CD4-positive, CD25-positive, alpha-beta regulatory T cell (primary cell): ENCODE measurements at places on chromosomes 2 and 18. TPM values are rescaled to one million over a fixed set of nuclear protein-coding genes. Genes with fewer than 3 reads are reported as not detected.

DNA sequence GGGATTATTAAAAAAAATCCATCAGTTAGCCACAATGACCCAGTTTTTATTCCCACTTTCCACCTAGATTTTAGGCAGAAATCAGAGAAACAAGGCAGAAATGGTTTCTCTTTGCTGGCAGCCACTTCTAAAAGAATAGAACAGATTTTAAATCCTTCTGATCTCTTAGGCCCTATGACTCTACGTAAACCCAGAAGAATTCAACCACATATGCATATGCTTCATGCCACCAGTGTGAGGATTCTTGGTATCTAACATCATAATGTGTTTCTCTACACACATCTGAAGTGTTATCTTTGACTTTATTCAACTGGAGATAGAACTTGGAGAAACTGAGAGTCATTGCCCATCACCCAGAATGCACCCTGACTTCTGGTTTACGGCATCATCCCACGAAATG, 128.7 kb upstream of the TANK start:
- H3K27ac ChIP-seq = no peak overlapping the region
- no peaks in the 10 kb centered on the region for H3K36me3 ChIP-seq
- H3K27me3 ChIP-seq = no peaks in the 10 kb centered on the region

- DNase-seq = no peak
- H3K4me1 ChIP-seq = peaks cover 25% of the 10 kb centered on the region
- H3K4me3 ChIP-seq = no peak overlapping the region
- H3K27ac ChIP-seq = no peak overlapping the region
Observed at GRCh38 chr2:148521181-148521580, 123.4 kb upstream of the EPC2 start.

GRCh38 chr2:32931519-32931918, 15.2 kb upstream of the LTBP1 start:
- H3K36me3 ChIP-seq = no peaks in the 10 kb centered on the region
- DNase-seq = no peak
- H3K27me3 ChIP-seq = no peaks in the 10 kb centered on the region
- H3K27ac ChIP-seq = no peak overlapping the region

GRCh38 chr2:15975261-15975600, 34.9 kb downstream of the MYCN start:
- H3K4me3 ChIP-seq = no peak overlapping the region
- no peaks in the 10 kb centered on the region for H3K4me1 ChIP-seq
- H3K27me3 ChIP-seq = no peaks in the 10 kb centered on the region
- no peaks in the 10 kb centered on the region for H3K36me3 ChIP-seq
- no peak for DNase-seq

DNA sequence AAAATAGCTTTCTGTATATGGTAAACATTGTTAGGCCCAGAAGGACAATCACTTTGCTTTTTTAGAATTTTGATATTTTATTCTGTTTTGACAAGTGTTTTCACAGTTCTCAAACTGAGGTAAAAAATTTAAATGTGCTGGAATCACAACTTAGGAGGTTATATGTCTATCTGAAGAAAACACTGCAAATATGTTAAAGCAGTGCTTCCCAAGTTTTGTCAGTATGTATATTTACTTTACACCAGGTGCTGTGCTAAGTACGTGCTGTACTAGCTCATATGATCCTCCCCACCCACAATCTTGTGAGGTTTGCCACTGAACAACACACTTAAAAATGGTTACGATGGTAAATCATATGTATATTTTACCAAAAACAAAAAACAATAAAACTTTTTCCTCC, 124.2 kb downstream of the CABYR start:
- H3K27me3 ChIP-seq = peaks cover 6% of the 10 kb centered on the region
- H3K4me3 ChIP-seq = no peak overlapping the region
- H3K27ac ChIP-seq = no peak overlapping the region
- H3K4me1 ChIP-seq = no peaks in the 10 kb centered on the region
- H3K36me3 ChIP-seq = no peaks in the 10 kb centered on the region

DNA sequence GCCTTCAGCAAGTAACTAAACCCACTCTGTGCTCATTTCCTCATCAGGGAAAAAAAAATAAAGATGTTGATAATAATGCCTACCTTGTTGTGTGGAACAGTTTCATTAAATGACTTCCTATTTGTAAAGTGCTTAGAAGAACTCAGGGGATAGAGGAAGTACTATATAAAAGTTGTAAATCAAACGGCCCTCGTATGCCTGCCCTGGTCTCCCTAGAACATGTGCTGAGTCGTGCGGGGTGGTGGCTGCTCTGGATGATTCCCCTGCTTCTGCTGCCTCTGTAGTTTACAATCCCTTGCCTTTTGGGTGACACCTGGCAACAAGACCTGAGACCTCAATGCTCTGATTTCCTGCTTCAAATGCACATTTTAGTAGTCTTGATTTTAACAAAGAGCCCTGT, 170.0 kb downstream of the CERS6 start:
- DNase-seq = no peak
- no peak overlapping the region for H3K27ac ChIP-seq
- no peaks in the 10 kb centered on the region for H3K4me1 ChIP-seq
- no peaks in the 10 kb centered on the region for H3K36me3 ChIP-seq
- no peaks in the 10 kb centered on the region for H3K27me3 ChIP-seq

DNA sequence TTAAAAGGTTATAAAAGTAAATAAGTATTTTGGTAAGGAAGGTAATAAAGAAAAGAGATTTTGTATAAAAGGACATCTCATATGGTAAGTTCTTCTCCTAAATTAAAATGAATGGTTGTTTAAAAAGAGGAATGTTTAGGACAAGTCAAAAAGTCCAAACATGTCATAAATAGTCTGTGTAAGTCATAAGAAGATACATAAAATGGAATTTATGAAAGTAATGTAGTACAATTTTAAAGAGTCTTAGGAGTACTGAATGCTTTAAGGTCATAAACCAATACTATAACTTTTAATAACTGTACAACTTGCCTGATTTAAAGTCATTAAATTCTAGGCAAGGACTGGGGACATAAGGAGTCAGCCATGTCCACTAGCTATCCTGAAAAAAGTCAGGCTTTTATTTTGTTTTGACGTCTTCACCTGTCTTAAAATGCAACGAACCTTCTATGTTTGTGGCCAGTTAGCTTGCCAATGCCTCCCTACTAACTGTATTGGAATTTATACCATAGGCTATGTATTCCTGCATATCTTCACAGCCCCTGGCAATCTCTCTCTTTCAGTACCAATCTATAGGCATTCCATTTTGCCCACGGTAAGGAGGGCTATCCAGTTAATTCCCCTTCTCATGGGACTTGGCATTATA, 312.3 kb upstream of the LRRTM4 start:
- H3K4me1 ChIP-seq = no peaks in the 10 kb centered on the region
- DNase-seq = no peak
- no peaks in the 10 kb centered on the region for H3K27me3 ChIP-seq
- H3K27ac ChIP-seq = no peak overlapping the region
- H3K36me3 ChIP-seq = no peaks in the 10 kb centered on the region

DNA sequence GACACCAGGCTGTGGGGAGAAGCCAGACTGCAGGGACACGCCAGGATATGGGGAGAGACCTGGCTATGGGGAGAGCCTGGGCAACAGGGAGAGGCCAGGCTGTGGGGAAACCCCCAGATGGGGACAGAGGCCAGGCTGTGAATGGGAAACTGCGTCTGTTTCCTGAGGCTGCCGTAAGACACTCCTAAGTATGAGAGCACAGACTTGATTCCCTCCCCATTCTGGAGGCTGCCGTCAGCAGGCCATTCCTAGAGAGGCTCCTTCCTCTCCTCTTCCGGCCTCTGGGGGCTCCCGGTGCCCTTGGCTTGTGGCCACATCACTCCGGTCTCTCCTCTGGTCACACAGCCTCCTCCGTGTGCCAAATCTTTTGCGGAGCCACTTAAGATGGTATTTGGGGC, 32.3 kb downstream of the ADI1 start:
- H3K27ac ChIP-seq = no peak overlapping the region
- H3K4me3 ChIP-seq = no peak overlapping the region
- H3K27me3 ChIP-seq = no peaks in the 10 kb centered on the region

DNA sequence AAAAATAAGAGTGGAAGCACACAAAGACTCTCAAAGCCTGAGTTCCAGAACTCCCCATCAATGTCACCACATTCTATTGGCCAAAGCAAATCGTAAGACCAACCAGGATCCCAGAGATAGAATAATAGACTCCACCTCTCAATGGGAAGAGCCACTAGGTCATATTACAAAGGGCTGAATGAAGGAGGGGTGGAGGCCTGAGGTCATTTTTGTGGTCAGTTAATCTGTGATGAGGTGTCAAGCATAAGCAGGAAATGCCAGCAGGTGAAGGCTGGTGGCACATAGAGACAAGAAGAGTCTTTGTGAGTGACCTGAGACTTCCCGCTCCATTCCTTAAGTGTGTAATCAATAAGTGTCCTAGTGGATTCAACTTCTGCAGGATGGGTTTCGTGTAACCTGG, 144.3 kb downstream of the TFCP2L1 start:
- no peaks in the 10 kb centered on the region for H3K4me1 ChIP-seq
- no peak overlapping the region for H3K27ac ChIP-seq
- H3K27me3 ChIP-seq = no peaks in the 10 kb centered on the region
- H3K4me3 ChIP-seq = no peak overlapping the region
- no peak for DNase-seq

- no peaks in the 10 kb centered on the region for H3K4me1 ChIP-seq
- peak overlapping the region; percentile 58 for H3K4me3 ChIP-seq
- no peak overlapping the region for H3K27ac ChIP-seq
Observed at GRCh38 chr2:178403671-178404306, 47.2 kb downstream of the PRKRA start.

- H3K4me1 ChIP-seq = no peaks in the 10 kb centered on the region
- no peak for DNase-seq
- H3K4me3 ChIP-seq = no peak overlapping the region
- no peak overlapping the region for H3K27ac ChIP-seq
- no peaks in the 10 kb centered on the region for H3K27me3 ChIP-seq
- no peaks in the 10 kb centered on the region for H3K36me3 ChIP-seq
Observed at GRCh38 chr2:137927846-137928245, 36.4 kb upstream of the HNMT start.

PJVK gene
- polyA plus RNA-seq = 0.22 TPM

CLEC4F gene
- polyA plus RNA-seq = not detected

CCL20 gene
- 2.3 TPM for polyA plus RNA-seq

HAUS1 gene
- polyA plus RNA-seq = 58.9 TPM
